HCEC 1CT (cell line): ENCODE measurements at places on chromosomes 7 and 10.

- peak; percentile 4 for DNase-seq
Observed at GRCh38 chr7:146216396-146217041, 99.9 kb downstream of the CNTNAP2 start.

DNA sequence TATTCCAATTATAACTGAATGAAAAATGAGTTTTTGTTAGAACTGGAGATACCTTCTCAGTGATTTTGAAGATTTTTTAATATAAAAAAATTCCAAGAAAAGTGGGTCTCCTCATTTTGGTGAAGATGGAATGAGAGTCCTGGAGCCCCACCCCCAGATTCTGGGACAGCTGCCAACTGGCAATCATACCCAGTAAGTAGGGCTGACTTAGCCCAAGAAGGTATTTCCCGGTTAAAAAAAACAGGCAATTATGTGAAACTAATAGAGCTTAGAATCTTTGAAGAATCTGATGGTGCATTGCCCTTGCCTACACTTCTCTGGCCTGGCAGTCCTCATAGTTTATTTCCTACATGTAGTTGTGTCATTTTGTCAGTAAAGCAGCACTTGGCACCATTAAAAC is 52.8 kb upstream of the VWDE start:
- DNase-seq, result no peak

DNA sequence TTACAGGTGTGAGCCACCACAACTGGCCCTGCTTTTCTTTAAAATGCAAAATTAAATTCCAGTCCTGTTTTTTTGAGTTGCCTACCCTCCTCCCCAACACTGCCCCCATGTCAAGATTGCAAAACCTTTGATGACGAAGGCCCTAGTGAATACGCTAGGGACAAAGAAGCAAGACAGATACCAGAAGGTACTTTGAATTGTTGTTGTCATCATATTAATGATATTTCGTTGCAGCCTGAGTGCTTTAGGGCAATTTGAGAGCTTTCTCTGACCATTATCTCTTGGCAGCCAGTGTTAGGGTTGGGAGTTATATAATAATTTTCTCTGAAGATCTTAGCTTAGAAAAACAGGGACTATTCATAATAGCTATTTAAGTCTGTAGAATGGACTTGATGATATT is 7.1 kb downstream of the CCSER2 start:
- no peak for DNase-seq

- no peak for DNase-seq
Observed at GRCh38 chr10:122237331-122237990, 33.6 kb upstream of the BTBD16 start.

GRCh38 chr7:45482451-45482850 is 91.7 kb upstream of the ADCY1 start:
- DNase-seq, result no peak

- peak; percentile 5 for DNase-seq
Observed at GRCh38 chr7:134315679-134316538, 821 bp downstream of the SLC35B4 start.

- DNase-seq, result no peak
Observed at GRCh38 chr7:4653771-4654170, 28.3 kb upstream of the FOXK1 start.
